Head of caudate nucleus (tissue), 42 donors: ENCODE measurements at places on chromosomes 13 and 19.
A peak's percentile ranks its signal among the peaks of the same experiment; 100 is the strongest.

- DNase-seq = no peak
Measured at GRCh38 chr13:22235285-22235949, 564.5 kb downstream of the FGF9 start.

DNA sequence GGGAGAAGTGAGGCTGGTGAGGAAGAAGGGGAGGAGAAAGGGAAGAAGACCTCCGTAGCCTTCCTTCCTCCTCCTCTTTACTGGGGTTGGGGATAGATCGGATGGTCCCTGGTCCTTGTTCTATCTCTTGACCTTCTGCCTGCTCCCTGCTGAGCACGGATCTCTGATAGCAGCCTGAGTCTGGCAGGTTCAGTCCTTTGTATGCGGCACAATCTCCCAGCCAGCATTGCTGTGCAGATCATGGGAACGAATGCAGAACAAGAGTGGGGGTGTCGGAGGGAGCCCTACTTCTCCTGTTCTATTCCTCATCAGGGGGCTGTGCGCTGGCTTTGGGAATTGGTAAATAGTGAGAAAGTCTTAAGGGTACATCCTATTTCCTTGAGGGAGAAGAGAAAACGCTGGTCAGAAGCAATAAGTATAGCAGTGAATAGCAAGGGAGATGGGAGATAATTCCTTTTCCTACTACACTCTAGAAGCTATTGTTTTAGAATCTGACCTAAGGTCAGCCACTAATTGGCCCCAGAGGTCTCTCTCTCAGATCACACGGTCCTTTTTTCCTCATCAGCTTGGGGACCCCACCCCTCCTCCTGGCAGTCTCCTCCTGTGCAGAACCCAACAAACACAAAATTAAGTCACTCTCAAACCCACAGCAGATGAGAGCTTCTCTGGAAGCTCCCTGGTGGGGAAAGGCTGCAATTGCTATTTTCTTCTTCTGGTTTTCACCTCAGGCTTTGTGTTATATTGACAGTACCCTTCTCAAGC, 41.0 kb downstream of the KL start:
- no peak for DNase-seq

- no peak for DNase-seq
Measured at GRCh38 chr13:103133556-103133955, 67.3 kb upstream of the SLC10A2 start.

GRCh38 chr13:97534540-97534939, 100.6 kb downstream of the RAP2A start:
- DNase-seq = no peak

DNA sequence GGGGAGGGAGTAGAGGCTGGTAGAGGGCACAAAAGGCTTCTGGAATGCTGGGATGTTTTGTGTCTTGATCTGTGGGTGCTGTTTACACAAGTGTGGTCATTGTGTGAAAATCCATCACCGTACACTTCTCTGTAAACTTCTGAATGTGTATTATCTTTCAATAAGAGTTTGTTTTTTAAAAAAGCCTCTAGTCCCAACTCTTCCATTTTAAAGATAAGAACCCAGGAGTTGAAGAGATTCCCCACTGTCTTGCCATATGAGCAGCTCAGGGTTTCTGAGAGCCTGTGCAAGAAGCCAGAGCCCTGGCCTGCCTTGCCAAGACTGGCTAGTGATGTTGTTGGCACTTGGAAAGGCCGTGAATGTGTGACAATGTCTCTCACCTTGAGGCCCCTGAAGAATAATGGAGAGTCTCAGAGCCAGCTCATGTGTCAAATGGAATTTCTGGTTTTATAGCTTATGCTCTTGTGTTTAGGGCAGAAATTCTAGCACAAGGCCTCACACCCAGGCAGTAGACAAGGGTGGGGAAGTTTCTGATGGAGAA, 57.5 kb upstream of the NPAS1 start:
- DNase-seq = no peak

DNA sequence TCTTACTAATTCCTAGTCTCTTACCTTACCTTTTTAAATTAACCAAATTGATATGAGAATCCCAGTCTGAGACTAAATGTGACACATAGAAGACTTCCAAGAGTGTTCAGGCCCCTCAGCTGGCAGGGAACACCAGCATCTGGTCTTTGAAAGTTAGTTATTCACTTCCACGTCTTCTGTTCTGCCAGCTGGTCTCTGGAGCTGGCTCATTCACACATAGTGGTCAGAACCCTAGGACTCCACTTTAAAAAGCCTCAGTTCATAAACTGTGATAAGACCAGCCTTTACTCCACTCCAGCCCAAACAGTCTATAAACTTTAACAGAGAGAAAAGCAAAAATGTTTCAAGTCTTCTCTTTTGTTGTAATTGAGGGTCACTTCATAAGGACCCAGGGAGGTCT, 263.0 kb downstream of the DCT start:
- no peak for DNase-seq

DNA sequence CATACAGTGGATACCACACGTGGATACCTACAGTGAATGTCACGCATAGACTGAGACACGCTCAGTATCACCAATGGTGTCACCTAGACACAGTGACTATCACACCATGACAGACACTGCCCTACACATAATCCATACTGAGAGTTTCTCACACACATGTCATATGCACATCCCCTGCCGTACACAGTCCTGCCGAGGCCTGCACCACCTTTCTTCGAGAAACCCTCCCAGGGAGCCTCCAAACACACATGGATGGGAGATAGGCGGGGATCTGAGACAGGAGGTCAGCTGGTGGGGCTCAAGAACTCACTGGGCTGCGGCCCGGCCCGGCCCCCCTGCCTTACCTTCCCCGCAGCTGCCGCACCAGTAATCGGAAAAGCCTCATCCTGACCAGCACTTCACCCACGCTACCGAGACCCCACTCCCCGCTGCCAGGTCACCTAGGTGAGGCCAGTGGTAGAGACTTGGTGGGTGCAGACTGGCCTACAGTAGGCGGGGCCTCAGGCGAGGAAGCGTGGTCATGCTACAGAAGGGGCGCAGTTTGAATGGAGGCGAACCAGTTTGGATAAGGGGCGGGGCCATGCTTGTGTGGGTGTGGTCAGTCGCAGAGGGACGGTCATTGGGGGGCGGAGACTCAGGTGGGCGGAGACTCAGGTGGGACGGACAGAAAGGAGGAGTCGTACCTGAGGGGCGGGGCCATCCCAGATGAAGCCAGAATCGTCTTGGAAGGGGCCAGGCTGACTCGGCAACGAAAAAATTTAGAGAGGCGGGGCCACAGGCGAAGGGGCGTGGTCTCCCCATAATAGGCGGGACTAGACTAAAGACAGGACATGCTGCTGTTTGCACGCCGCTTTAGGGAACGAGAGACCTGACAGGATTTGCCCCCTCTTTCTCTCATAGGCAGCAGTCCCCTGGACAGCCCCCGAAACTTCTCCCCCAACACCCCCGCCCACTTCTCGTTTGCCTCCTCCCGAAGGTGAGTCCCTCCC, 2.1 kb downstream of the MAST1 start:
- DNase-seq = peak; percentile 28

GRCh38 chr13:41458187-41458760, 924 bp downstream of the RGCC start:
- DNase-seq = peak; percentile 70

DNA sequence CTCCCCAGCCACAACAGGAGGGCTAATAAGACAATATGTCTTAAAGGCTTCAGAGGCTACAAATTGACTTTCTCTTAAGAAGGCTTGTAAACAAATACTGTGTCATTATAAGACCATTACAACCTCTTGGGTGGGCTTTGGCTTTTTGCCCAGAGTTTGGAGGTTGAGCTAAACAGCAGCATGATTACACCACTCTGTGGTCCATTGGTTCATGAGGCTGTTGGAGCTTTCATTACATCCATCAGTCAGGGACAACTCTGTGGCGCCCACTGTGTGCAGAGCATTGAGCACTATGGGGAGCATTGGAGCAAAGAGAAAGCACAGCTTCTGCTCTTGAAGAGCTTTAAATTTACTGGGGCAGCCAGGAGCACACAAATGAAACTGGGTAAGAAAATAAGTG, 75.9 kb downstream of the TNFSF11 start:
- no peak for DNase-seq

DNA sequence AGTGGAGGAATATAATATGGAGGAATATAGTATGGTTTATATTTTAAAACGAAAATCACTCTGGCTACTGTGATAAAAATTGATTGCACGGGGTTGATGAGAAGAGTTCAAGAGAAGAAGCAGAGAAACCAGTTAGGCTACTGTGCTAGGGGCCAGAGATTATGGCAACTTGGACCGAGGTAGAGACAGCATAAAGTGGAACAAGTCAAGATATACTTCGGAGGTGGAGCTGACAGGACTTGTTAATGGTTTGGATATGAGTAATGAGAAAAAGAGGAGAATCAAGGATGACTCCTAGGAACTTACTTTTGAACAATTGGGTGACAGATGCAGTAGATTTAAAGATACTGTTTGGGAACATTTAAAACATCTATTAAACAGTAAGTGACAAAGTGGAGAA, 6.6 kb upstream of the WDFY2 start:
- DNase-seq = no peak

DNA sequence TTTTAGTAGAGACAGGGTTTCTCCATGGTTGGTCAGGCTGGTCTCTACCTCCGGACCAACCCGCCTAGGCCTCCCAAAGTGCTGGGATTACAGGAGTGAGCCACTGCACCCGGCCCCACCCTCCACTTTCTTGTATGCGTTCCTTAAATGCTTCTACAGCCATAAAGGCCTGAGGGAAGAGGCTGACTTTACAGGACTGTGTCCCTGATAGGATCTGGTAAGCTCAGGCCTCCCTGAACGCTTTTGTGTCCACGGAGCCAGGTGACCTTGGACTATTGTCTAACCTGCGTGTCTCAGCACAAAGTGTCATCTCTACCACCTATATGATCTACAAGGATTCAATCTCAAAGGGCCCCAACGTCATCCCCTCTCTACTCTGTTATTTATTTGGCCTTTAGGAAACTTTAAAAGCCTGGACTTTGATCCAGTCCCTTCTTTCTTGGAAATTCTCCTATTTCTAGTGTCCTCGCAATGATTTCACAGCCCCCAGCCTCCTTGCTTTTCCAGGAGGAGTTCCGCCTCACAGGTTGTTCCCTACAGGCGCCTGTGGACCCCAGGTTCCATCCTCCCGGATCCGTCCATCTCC, 701 bp downstream of the ZNF552 start:
- no peak for DNase-seq

DNA sequence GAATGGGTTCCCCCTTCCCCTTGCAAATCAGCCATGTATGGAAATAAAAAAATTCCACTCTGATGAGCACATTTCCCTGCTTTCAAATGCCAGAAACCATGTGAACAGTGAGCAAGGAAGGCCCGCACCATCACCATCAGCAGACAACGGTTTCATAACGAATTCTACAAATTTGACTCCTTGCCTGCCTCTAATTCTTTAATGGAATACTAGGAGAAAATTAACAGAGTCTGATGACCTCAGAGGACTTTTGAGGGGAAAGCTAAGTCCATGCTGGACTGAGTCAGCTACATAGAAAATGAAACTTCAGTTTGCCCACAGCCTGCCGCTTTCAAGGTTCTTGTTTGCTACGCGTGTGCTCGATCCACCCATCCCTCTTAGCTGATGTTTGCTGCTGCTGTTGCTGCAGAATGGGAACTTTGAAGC, 46.7 kb upstream of the KL start:
- DNase-seq = no peak

GRCh38 chr13:39306639-39307589, 268.7 kb downstream of the NHLRC3 start:
- no peak for DNase-seq

DNA sequence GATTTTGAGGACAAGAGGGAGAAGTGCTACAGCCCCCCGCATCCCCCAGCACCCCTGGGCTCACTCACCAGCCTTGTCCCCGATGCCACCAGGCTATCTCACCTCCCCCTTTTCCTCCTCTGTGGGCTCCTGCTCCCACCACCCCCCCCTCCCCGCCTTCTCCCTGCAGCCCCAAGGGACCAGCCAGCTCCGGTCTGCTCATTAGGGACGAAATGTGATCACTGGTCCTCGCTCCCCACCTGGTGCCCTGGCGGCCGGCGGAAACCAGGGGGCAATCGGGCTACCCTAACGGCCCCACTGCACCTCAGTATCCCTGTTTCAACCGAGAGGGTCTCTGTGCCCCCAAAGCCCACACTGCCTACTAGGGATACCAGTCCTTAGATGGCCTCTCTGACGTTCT, 2.7 kb downstream of the GPR4 start:
- DNase-seq = no peak

DNA sequence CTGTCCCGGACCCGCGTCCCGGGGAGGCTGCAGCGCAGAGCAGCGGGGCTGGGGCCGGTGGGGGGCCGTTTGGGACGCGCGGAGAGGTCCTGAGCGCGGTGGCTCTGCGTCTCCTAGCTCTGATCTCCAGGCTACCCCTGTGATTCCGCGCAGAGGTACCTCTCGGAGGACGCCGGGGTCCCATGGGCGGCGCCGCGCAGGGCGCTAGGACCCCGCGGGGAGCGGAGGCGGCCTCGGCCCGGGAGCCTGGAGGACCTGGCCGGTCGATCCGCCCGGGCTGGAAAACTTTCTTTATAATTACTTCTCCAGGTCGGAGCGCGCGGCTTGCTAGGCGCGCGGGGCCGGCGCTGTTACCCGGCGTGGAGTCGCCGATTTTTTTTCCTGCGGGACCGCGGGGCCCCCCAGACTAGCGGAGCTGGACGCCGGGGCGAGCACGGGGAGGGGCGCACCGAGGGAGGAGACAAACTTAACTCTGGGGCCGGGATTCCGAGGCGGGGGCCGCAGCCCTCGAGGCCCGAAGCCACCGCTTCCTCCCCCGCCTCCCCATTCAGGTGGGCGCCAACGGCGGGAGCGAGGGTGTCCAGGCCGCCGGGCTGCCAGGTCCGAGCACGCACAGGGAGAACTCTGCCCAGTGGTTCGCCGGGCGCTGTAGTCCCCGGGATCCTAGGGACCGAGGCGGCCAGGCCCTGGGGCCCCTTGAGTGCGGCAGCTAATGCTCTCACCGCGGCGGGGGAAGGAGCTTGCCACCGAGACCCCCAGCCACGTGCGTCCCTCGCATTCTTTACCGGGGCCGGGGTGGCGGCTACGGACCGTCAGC, 848 bp upstream of the CEBPA start:
- DNase-seq = no peak

DNA sequence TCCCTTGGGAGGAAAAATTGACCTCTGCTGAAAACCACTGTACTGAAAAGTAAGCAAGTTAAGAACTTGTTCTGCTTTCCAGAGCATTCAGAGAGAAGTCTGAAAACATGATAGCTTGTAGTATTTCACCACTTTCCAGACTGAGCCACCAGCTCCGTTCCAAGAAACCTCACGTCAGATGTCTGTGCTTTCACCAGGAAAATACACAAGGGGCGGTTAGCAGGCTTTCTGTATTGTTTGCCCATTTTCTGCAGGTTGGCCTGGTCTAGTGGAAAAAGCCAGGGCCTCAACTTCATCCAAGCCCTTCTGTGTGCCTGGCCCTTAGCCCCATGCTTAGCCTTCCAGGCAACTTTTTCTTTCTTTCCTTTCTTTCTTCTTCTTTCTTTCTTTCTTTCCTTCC, 36.4 kb downstream of the RXFP2 start:
- DNase-seq = peak; percentile 15

DNA sequence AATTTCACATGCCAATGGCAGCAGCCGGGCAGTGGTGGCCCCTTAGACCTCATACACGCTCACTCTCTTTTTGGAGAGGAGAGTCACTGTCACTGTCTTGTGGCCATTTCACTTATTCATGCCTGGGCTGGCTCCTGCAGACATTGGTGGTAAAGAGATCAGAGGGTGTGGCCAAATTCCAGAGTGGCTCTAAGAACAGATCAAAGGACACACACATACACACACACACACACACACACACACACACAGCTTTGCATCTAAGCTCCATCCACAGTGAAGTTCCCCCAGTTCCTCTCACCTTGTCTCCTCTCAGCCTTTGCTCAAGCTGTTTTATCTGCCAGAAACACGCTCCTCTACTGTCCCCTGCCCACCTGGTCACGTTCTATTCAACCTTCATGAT, 46.5 kb upstream of the KPNA3 start:
- DNase-seq = no peak

- DNase-seq = no peak
Measured at GRCh38 chr13:51262501-51263211, 40.5 kb downstream of the FAM124A start.
